ENCODE measurements at places on chromosomes 13 and 19.

DNA sequence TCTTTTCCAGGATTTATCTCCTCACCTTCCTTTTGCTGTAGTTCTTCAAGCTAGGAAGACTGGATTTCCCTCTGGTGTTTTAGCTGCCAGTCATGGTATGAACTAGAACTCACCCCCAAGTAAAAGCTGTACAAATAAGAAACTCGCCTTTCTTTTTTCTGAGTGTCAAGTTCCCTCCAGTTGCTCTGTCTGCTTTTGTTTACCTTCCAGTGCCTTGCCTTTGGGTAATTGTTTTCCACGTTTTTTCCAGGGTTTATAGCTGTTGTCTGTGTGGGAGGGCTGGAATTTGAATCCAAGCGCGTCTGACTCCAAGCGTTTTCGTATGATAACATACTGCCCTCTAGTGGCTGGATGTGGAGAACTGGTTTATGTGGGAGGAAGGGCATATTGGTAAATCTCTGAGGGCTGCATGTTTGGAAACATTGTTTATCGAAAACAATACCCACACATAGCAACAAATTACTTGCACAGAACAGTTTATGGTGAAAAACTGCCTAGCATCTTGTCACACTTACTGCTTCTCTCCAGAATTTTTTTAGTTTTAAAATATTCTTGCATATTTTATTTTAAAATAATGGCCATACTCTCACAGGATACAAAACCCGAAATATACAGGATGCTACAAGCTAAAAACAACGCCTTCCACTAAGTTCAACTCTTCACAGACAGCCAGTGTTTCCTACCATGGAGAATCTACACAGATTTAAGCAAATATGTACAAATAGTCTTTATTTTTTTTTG is 19.2 kb downstream of the RCN3 start:
- peak; percentile 80 for DNase-seq

DNA sequence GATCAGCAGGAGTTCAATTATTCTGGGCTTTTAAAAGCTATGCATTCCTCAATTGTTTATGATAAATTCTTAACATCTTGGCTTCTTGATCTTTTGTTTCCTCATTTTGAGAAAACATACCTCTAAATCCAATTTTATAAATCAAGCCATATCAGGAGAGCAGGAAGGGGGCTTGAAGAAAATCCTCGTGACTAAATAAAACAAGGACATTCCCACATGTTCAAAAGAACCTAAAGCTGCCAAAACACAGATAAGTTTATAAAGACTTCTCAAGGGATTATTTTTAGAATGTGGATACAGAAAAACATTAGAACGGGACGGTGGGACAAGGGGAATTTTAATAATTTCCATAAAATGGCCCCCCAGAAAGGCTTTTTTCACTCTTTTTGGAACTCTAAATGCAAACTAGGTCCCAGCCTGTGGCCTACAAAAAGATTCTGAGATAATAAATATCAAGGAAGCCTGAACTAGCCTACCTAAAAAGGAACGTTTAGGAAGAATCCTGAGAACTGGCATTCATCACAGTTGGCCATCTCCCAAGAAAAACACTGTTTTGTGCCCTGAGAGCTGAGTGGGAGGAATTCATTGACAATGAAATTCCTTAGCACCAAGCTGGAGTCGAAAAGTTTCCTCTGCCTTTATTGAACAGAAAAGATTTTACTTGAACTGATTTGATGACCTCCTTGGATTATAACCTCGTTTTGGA is 30.1 kb downstream of the ZAR1L start:
- no peak for DNase-seq

DNA sequence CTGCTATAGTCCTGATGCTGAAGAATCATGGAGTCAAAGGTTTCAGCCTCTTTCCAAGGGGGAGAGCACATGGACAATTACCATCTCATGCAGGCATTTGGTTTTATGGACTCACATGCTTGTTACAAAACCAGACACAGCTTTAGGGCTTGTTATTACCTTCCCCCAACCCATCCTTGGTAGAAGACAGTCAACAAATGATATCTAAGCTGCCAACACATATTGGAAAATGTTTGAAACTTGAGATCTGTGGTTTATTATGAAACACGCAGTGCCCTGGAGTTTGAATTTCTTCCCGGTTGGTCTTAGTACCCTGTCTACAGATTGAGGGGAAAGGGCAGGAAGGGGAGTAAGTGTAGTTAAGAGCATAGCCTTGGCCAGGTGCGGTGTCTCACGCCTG is 12.5 kb upstream of the CYP2A6 start:
- peak; percentile 61 for DNase-seq

DNA sequence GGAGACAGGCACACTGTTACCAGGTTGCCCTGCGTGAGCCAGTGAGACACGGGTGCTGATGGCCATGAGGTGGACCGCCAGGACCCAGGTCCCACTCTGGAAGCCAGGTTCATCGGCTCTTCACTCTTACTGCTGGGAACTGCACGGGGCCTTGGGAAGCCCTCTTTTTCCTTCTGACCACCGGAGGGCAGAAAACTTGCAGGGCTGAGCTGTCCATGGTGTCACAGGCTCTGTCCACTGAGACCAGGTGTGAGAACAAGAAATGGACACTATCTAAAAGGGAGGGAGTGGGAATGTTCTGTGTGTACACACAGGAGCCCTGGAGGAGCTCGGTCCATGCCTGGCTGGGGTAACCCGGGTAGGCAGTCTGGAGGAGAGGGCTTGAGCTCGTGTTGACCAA is 93.4 kb downstream of the UQCRFS1 start:
- peak; percentile 3 for DNase-seq

GRCh38 chr19:53424968-53425597 is 6.7 kb upstream of the ZNF761 start:
- DNase-seq = peak; percentile 78

DNA sequence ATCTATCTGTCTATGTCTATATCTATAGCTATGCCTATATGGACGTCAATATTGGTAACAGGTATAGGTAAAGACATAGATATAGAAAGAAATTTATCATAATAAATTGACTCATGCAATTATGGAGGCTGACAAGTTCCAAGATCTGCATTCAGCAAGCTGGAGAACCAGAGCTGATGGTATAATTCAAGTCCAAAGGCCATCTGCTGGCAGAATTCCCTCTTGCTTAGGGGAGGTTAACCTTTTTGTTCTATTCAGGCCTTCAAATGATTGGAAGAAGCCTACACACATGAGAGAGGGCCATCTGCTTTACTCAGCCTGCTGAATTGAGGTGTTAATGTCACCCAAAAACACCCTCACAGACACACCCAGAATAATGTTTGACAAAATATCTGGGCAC is 10.8 kb downstream of the RASL11A start:
- peak; percentile 39 for DNase-seq

GRCh38 chr19:44658069-44658733 is 13.1 kb upstream of the CEACAM19 start:
- no peak for DNase-seq

DNA sequence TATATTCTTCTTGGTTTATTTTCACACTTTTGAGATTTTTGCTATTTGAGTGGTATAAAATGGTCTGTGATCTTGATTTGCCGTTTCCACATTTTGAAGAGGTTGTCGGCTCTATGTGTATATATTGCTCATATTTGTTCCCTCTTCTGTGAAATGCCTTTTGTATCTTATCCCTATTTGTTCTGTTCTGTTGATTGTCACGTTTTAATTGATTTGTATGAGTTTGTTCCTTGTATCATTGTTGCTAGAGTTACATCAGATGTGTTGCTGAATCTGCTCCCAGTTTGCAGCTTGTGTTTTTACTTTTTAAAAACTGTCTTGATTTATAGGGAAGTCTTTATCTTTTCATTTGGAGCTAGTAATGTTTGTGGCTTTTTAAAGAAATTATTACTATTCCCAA is 17.1 kb downstream of the USPL1 start:
- DNase-seq = no peak

GRCh38 chr19:1658150-1659083 is 6.0 kb upstream of the TCF3 start:
- no peak for DNase-seq

- DNase-seq = peak; percentile 7
These were observed 212.2 kb upstream of the HTR2A start for GRCh38 chr13:47109028-47109427.

- DNase-seq = no peak
These were observed 73.3 kb upstream of the NBEA start for GRCh38 chr13:34868733-34869132.

- no peak for DNase-seq
These were observed 56.1 kb upstream of the FREM2 start for GRCh38 chr13:38630780-38631179.

DNA sequence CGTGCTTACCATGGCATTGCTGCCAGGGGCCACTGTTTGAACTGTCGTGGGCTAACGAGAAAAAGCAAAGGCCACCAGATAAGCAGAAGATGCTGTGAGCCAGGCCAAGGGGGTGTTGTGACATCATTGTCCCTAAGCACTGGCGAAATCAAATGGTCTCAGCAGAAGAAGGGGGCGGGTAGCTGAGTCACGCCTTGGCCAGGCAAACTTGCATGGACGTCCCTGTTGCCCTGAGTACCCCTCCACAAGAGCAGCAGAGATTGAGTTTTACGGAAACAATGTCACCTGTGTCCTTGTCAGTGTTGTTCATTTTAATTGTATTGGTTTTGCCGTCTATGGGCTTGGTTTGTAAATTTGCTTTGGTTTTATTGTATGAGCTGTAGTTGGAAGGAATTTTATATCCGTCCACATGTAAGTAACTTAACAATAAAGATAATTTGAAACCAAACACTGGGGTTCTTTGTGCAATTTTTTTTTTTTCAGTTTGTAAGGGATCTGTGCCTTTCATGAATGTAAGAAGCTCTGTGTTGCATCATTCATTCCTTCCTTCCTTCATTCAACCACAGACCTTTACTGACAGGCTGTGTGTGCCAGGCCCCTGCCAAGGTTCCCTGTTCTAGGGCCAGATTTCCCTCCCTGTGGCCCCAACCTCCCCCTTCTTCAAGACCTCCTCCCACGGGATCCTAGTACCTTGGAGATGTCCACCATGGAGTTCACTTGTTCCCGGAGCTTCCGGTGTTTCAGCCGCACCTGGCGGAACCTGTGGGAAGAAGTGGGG is 12.3 kb downstream of the KCNN4 start:
- DNase-seq = peak; percentile 79

- peak; percentile 19 for DNase-seq
These were observed 1.3 kb downstream of the PTBP1 start for GRCh38 chr19:798415-799075.

- no peak for DNase-seq
These were observed 24.2 kb downstream of the RANBP3 start for GRCh38 chr19:5953680-5954213.

- no peak for DNase-seq
These were observed 413.7 kb downstream of the LIG4 start for GRCh38 chr13:107801621-107802020.

DNA sequence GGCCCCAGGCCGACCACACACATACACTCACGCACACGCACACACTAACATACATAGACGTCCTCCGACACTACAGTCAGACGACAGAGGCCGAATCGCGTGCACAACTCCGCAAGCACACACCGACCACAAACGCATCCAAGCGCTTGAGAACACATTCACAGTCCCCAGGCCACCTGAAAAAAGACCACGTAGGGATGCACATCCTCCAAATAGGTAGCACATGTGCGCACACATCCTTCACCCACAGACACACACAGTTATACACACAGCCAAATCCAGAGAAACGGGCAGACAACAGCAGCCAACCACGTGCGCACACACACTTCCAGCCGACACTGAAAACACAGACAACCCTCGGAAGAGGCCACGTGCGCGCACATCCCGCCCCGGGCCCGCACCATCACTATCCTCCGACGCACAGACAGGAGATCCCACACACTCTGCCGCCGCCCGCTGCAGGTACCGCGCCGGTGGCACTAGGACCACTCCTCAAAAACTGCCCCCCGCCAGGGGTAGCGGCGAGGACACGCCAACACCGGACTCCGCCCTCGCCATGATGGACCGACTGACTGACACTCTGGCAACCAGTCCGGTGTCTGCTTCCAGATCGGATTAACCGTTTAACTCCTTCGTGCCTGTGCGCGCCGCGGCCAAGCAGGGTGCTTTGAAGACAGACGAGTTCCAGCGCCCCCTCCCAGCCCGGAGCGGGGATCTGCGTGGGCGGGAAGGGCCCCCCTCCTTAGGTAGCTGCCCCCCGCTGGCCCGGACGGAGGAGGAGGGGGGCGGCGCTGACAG is 493 bp upstream of the PDE4A start:
- DNase-seq = peak; percentile 99

- DNase-seq = no peak
These were observed 328.1 kb downstream of the MYO16 start for GRCh38 chr13:108957369-108958012.

DNA sequence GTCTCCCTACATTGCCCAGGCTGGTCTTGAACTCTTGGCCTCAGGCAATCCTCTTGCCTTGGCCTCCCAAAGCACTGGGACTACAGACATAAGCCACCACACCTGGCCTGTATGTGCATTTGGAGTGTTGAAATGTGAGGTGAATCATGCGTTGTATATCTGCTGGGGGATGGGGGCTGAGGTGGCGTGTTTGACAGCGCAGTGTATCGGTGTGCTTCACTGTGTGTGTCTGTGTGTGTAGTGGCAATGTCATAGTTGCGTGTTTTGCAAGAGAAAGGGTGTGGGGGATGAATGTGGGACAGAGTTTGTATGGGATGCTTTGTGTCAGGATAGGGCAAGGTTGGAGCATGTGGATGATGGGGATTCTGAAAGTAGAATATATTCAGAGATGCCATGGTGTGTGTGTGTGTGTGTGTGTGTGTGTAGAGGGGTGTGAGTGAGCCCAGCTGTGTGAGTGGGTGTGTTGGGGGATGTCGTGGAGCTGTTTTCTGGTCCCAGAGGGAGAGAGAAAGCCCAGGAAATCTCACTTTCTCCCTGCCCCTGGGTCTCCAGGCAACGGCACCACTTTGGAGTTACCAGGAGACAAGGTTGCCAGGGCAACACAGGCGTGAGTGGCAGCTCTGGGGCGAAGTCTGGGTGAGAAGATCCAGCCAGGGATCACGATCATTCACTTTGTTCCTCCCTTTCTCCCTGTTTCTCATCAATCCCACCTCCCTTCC is 1.1 kb upstream of the SWSAP1 start:
- DNase-seq = peak; percentile 43

DNA sequence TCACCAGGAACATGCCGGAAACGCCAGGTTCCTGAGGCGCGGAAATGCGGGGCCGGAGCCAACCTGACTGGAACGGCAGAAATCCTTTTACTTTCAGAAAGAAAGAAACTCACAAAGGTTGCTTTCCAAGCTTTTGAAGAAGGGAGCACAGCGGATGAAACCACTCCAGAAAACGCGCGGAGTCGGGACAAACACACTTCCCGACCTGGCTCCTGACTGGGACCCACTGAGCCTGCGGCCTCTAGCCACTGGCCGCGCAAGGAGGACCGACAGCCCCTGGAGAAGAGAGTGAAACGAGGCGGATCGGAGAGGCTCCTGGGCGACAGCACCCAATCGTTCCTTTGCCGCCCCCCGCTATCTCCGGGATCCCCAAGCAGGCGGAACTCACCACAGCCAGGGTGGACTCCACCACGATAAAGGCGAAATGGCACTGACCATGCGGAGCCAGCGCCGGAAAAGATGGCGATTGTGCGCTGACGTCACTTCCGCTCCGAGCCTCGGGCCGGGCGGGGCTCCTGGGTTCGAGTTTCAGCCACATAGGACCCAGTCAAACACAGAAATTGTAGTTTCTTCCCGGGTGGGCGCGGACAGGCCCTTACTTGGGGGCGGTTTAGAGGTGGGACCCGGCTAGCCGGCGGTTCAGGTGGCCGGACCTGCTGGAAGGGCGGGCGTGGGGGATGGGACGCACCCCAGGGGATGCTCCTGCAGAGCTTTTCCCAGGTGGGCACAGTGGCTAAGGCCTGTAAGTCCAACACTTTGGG is at the start of gene ZNF121:
Gene ZNF121 (minus strand): TSS at position 432 of the 761 bp plus-strand sequence. CDS start 16,407 bp downstream, outside the sequence.
- DNase-seq = peak; percentile 96

All from NB4 (cell line).